Cardiac fibroblast (primary cell): ENCODE measurements at places on chromosomes 6 and 20.

- no peak for DNase-seq
Measured at GRCh38 chr6:42095094-42095493, 44.8 kb downstream of the TAF8 start.

GRCh38 chr6:36089048-36089447, 41.3 kb upstream of the MAPK13 start:
- no peak for DNase-seq

DNA sequence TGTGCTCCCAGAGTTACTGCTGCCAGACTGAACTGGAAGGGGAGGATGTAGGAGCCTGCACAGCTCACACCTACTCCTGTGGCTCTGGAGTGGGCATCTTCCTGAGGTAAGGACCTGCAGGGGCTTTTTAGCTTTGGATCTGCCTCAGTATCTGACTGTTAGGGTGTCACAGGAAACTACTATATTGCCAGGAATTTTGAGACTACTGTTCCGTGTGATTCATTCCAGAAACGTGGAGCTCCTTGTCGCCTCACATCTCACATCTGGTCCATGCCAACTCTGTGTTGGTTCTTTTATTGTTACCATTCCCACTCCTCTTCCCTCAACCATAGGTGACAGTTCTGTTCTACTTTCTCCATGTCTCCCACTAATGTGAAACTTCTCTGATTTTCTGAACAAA, 34.1 kb downstream of the PRPH2 start:
- peak; percentile 21 for DNase-seq

DNA sequence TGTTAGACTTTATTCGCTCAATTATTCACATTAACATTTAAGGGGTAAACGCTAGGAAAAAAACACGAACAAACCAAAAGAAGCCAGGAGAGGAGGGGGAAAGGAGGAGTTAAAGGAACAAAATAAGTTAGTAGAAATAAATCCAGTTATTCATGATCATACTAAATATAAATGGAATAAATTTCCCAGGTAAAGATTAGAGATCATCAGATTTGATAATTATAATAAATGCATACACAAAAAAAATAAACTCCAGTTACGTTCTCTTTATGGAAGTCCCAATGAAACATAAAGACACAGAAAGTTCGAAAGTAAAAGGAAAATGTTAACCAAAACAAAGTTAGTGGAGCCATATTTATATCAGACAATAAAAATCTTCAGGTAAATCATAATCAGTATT, 568.7 kb upstream of the NOX3 start:
- DNase-seq = no peak

- DNase-seq = no peak
Measured at GRCh38 chr20:54382419-54382818, 93.0 kb upstream of the DOK5 start.

DNA sequence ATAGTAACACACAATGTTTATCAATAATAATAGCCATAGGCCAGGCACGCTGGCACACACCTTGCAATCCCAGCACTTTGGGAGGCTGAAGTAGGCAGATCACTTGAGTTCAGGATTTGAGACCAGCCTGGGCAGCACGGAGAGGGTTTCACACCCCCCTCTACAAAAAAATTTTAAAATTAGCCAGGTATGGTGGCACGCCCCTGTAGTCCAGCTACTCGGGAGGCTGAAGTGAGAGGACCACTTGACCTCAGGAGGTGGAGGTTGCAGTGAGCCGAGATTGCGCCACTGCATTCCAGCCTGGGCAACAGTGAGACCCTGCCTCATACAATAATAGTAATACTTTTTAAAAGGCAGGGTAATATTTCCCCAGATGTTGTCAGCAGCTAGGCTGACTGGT, 7.9 kb upstream of the MAPRE1 start:
- no peak for DNase-seq

DNA sequence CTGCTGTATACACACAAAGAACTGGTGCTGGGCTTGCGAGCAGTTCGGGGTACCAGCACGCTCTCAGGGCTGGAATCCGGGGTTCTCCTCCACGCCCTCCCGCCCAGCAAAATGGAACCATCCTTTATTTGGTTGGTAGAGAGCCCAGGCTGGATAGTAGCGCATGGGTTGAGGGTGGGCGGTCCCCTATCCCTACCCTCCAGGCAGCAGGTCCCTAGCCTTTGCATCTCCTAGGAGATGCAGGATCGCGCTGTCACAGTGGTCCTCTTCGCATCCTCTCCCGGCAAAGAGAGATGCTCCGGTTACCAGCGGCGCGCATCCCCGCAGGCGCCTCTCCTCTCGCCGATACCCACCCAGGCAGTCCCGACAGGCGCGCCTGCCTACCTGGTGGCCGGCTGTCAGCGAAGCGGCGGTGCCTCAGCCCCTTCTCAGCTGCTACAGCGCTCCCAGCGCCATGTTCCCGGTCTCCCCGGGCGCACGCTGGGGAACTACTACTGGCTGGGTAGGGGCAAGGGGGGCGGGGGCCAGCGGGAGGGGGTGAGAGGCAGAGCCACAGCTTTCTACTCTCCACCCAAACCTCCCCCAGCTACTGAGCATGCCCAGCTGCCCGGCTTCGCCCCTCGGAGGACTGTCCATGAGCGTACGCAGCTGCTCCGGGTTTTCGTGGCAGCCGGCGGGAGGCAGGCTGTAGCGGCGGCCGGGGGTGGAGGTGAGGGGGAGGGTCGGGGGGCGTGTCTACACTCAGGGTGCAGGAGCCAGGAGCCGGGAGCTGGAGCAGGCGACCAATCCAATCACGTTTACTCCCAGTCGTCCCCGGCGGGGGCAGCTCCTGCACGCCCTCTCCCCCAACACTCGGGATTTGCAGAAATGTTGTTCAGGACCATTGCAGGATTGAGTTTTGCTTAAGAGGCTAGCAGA, at the start of gene PAK5:
TSS of gene PAK5 (minus strand) at position 699 of the 918 bp plus-strand sequence. CDS start 194,748 bp downstream, outside the sequence.
- no peak for DNase-seq

DNA sequence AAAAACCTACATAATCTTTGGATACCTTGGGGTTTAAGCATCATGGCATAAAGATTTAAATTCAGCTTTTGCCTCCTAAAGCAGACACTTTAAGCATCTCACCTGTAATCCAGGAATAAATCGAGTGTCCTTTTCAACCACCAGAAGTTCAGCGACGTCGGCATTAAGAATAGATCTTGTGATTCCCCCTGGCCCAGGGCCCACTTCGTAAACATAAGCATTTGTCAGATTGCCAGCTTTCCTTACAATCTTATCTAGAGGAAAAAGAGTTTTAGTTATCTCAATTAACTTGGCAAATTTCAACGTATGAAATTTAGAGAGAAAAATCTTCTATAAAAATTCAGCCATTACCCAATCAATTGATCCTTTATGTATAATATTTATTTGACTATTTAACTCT, 3.2 kb downstream of the TFB1M start:
- DNase-seq = no peak

DNA sequence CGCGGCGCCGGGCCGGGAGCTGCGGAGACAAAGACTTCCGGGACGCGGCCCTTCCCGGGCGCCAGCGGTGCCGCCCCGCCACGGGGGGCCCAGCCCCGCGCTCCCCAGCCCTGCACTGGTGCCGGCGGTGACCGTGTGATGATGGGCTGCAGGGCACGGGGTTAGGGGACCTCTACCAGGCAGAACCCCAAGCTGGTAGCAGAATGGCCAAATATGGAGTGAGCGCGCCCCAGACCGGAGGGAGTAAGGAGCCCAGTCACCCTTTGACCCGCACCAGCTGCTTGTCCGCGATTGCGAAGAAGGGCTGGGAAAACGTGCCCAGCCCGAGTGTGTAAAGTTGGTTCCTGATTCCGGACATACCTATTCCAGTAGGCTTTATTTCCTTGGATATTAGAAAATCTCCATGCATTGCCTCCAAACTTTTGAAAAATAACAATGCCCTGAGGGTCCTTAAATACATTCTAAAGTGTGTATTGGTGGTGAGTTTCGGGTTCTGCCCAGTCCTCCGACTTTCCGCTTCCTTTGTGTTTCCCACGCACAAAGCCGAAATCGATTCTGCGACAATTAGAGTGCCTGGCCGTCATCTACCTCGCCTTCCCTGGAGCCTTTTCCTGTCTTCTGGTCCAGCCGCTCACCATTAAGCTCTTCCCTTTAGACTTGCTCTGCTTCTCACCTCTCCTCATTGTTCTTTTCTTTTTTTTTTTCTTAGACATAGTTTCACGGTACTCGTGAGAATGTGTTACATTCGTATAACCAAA, 1.1 kb downstream of the ABRACL start:
- DNase-seq = peak; percentile 63

DNA sequence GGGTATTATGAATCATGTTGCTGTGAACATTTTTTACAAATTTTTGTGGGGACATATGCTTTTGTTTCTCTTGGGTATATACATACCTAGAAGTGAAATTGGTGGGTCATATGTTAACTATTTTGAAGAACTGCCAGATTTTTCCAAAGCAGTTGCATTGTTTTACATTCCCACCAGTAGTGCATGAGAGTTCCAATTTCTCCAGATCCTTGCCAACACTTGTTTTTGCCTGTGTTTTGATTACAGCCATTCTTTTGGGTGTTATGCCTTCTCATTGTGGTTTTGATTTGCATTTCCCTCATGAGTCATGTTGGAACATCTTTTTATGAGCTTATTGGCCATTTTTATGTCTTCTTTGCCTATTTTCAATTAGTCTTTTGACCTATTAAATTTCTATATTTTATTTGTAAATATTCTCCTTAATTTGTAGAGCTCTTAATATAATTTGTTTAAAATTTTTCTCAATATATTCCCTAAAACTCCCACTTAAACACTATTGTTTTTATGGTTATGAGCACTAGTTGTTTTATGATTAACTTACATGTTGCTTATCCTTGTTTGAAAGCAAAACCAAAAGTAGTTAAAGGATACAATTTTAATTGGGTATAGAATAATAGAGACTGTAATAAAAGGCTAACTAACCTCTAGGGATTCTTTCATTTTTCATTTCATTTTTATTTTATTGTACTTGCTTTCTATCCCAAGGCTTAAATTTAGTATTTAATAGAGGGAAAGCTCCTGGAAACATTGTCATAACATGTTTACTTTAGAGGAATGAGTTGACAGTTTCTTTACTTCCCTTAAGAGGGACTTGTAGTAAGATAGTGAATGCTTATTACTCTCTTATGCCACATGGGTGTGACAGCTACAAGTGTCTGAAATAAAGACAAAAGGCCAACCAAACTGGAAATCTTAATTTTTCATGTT, 5.5 kb downstream of the UBR2 start:
- DNase-seq = peak; percentile 90
